Trophoblast cell (in vitro differentiated cells and primary cell): ENCODE measurements at places on chromosomes 7 and 10.

DNA sequence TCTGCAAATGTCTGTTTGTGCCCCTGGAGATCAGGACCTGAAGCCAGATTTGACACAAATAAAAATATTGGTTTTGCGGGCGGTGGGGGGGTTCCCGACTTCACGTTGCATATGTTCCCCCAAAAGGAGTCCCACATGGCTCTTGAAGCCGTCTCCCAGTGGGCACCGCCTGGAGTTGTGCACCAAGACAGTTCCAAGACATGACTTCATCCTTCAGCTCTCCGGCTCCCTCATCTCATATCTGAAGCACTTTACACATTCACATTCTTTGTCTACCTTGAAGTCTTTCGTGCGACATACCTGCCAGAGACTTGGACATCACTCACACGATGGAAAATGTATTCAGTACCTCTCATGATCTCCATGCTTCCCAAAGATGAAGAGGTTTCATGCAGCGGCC is 362.8 kb upstream of the FOXK1 start:
- DNase-seq, result no peak

DNA sequence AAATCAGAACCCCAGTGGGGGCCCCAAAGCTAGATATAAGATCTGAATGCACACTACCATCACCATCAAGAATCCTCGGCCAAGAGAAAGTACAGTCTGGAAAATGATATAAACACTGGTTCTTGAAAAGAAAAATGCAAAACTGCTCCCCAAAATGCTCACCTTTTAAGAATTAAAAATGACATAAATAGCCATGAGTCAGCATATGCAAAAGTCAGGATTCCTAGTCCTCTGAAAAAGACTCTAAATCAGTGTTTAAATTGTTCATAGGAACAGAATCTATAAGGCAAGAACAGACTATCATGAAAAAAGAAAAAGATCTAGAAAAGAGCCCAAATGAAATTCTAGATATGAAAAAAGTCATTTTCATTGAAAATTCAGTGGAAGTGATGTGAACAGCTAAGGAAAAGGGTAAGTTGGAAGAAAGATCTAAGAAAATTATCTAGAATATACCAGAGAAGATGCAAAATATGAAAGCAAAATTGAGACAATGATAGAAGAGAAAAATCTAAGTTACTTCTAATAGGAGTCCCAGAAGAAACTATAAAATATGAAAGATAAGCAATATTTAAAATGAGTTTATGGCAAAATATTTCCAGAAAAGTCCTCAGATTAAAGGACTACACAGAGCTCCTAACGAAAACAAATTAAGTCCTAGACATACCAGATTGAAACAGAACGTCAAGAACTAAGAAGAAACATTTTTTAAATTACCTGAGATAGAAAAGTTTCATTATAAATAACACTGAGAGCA is 18.9 kb downstream of the HNRNPA2B1 start:
- no peak for DNase-seq

DNA sequence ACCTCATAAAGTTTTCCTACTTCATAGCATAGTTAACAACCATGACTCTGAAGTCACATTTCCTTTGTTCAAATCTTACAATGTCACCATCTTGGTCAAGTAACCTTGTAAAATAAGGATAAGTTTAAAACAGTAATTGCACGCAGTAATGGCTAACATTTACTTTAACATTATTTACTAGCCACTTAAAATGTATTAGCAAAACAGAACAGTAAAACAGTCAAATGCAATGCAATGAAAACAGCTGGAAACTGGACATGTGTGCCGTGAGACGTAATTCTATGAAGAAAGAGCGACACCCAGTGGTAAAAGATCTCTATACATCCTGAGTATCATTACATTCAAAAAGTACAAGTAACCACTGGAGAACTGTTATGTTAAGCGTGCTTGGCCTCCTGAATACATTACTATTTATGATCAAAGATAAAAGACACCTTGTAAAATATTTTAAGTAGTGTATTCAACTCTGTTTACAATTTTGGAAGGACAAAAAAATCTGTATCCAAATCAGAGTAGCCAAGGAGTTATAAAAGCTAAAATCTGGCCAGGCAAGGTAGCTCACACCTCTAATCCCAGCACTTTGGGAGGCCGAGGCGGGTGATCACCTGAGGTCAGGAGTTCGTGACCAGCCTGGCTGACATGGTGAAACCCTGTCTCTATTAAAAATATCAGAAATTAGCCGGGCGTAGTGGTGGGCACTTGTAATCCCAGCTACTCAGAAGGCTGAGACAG is 27.2 kb downstream of the ATE1 start:
- DNase-seq, result peak; percentile 87

GRCh38 chr7:371119-371778 is 81.3 kb downstream of the FOXL3 start:
- no peak for DNase-seq

- DNase-seq, result no peak
Measured at GRCh38 chr7:141462958-141463357, 88.3 kb upstream of the AGK start.

GRCh38 chr7:94665426-94665825 is 9.5 kb upstream of the SGCE start:
- DNase-seq, result no peak

DNA sequence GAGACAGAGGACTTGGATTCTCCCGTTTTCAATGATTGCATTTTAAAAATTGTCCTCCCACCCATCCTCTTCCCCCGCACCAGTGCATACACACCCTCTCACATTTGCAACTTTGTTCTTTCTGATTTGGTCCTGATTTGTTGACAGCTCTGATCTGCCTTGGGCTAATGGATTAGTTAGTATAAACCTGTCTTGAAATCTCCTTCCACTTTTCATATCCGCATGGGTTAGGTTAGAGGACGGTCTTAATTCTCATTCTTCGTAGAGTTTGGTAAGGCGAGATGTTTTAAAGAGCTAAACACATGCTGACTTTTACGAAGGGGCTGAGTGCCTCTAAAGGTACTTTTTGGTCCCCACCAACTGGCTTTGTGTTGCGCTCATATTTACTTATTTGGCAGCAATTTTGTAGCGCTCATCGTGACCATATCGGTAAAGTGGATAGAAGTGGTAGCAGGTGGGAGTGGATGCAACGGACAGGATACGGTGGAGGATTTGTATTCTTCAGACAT is 1.1 kb downstream of the AHR start:
- DNase-seq, result no peak

DNA sequence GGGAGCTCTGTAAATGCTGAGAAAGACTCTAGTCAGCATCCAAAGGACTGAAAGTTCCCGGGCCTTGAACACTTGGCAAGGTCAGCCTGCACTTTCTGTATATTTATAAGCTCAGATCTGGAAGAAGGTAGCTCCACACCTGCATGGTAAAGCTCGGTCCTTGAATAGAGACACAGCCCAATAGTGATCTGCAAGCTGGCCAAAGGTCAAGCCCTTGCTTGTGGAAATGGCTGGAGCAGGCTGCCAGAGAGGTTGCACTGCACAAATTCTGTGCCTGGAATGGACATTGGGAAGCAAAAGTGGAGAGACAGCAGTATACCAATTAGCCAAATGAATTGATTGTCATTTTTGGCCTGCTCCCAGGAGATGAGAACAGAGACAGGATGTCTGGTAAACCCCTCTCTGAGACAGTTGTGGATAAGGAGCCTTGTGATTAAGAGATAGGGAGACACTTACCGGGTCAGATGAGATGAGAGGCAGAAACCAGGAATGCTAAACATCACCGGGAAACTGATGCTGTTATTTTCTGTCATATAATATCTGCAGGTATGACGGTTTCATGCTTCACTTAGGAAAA is 8.0 kb upstream of the FRA10AC1 start:
- no peak for DNase-seq

DNA sequence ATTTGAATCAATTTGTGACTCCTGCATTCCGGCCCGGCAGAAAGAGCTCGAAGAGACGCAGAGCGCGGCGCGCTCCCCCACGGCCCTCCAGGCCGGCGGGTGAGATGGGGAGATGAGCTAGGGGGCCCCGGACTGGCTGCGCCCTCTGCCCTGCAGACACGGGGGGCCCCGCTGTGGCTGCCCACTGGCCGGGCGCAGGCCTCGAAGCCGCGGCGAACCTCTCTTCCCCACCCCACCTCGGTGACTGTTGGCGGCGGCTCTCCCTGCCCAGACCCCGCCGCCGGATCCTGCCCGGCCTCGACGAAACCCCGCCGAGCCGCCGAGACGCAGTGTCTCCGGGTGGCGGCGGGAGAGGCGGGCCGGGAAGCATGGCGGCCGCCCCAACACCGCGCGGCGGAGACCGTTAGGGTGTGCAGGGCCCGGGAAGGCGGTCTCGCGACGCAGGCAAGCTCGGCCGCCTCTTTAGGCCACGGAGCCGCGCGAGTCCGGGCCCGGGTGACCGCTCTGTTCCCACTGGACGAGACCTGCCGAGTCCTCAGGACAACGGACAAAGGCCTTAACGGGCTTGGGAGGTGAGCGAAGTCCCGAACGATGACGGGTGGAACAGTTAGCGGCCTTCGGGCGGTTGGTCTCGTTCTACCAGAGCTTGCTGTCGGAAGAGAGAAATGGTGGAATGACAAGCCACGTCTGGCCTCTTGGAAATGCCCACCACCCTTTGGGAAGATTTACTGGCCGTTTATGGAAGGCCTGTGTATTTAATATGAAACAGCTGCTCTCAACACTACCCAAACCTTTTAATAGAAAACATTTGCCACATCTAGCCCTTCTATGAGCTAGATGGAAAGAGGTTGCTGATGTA is 24.3 kb downstream of the NUP42 start:
- DNase-seq, result no peak

GRCh38 chr10:47034441-47035051 is 123.3 kb downstream of the PTPN20 start:
- no peak for DNase-seq

DNA sequence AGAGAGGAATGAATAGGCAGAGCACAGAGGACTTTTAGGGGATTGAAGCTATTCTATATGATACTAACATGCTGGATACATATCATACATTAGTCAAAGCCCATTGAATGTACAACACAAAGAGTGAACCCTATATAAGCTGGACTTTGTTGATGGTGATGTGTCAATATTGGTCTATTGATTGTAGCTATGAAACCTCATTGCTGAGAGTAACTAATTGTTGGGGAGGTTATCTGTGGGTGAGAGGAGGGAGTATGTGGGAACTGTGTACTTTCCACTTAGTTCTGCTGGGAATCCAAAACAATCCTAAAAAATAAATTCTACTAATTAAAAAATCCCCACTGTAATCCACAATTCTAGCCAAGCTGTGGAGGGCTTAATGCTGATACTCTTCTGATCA is 22.0 kb upstream of the CYP2C9 start:
- no peak for DNase-seq

GRCh38 chr10:15180736-15181135 is 12.2 kb upstream of the NMT2 start:
- peak; percentile 79 for DNase-seq

DNA sequence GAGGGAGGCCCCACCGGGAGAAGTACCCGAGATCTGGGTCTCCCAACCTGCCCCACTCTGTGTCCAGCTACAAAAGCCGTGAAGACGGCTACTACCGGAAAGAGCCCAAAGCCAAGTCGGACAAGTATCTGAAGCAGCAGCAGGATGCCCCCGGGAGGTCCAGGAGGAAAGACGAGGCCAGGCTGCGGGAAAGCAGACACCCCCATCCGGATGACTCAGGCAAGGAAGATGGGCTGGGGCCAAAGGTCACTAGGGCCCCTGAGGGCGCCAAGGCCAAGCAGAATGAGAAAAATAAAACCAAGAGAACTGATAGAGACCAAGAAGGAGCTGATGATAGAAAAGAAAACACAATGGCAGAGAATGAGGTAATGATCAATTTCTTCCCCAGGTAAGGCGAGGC is 59.1 kb upstream of the PDCD4 start:
- DNase-seq, result no peak

DNA sequence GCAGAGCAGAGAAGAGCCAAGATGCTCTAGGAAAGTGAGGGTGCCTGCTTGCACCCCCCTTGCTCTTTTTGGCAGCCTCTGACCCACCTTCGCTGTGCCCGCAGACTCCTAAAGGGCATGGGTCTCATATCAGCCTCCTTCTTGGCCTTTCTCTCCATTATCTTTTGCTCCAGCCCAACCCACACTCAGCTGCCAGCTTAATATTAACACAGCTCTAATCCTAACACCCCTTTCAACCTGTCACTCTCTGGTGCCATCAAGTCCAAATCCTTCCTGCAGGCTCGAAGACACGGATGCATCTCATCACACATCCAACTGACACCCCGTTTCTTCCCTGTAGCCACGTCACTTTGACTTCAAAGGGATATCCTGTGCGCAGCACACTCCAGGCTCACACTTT is 171.6 kb upstream of the AUTS2 start:
- no peak for DNase-seq

DNA sequence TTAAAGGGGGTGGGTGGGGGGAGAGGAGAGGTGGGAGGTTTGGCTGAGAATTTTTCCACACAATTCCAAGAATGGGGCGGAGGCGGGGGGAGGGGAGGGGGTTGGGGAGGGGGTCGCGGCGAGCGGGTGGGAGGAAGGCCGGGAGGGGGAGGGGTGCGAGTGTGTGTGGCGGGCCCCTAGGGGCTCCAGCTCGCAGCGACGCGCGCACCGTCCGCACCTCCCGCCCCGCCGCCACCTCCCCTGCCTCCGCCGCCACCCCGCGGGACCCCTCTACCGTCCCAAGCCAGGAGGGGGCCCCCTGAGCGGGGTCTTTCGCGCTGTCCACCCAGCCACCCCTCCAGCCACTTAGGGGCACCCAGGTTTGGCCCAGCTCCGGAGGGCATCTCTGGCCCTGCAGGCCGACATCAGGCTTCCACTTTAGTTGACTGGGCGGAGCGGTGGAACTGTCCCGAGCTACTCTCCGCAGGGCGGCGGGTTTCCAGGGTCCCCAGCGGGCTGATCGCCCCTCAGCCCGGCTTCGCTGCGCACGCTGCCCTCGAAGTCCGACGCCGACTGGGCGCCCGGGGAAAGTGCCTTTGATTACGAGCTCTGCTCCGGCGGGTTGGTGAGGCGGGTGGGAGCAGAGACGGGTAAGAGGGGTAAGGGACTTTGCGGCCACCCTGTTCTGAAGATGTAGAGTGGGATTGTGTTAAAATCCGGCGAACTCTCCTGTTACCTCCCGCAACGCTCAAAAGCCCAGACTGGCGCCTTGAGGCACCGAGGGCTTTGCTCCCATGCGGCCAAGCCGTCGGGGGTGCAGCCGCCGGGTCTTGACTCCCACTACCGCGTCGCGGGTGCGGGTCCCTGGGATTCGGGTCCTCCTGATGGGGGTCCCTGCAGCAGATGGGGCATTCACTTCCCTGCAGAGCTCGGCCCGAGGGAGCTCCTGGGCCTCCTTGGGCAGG is 1.8 kb upstream of the VAX1 start:
- DNase-seq, result no peak

GRCh38 chr10:63977329-63977923 is 456.2 kb downstream of the REEP3 start:
- peak; percentile 37 for DNase-seq
